Amniotic stem cell (primary cell): ENCODE measurements at places on chromosomes 3 and 15.

DNA sequence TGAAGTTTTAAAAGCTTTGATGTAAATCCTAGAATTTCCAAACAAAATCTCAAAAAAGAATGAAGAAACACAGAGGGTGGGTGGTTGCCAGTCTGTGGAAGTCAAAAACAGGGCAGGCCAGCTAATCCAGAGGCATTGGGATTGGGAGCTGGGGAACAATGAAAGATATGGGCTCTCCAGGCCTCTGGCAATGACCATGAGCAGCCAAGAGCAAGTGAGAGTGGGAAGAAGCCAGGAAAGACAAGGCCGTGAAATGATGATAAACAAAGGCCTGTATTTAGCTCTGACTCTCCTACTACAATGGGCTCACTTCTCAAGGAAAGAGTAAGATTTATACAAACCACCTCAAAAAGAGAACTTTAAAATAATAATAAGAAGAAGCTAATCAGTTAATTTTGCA is 248.5 kb downstream of the ZMAT3 start:
- no peak for DNase-seq

GRCh38 chr3:187145149-187145895 is 6.0 kb upstream of the RPL39L start:
- DNase-seq: no peak

DNA sequence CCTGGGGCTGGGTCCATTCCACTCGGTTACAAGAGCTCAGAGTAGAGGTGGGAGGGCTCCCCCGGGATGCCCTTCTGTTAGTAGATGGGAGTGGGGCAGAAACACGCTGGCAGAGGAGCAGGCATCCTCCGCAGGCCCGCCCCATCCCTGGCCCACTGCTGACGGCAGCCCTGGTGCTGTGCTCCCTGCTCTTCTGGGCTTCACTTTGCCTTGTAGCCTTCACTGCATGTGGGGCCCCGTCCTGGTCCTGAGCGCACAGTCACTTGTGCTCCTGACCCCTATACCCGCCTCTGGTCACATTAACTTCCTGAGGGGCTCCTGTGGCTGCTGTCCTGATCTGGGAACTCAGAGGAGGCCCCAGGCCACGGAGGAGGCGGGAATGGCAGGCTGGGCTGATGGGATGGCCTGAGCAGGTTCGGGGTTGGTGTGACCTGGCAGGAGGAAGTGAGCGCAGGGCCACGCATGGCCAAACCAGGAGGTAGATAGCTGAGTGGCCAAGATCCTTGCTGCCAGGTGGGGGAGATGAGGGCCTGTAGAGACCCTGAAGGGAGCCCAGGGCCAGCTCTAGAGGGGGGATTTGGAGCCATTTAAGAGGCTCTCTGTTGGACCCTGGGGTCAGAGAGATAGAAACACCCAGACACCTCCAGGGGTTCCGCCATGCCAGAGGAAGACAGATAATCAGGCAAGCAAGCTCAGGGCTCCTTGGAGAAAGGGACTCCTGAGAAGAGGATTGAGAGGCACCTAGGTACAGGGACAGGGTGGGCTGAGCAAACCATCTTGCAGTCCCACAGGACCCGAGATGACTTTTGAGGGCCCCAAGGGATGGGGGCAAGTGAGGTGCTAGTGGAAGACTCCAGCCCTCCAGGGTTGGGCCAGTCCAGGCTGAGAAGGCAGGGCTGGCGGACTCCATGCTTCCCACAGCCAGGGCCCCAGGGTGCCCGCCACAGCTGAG is 92.2 kb upstream of the PRR23E start:
- no peak for DNase-seq

- DNase-seq: no peak
Observed at GRCh38 chr3:127079211-127079610, 96.3 kb downstream of the PLXNA1 start.
